IgD-negative memory B cell (primary cell): ENCODE measurements at places on chromosomes 11 and 22. TPM values are rescaled to one million over a fixed set of nuclear protein-coding genes. Genes with fewer than 3 reads are reported as not detected.

Gene TEX54
- polyA plus RNA-seq, result not detected

Gene PATE2
- polyA plus RNA-seq, result not detected

Gene DEUP1
- polyA plus RNA-seq, result not detected

Gene TRIM51
- polyA plus RNA-seq, result not detected

Gene CEP126
- 0.50 TPM for polyA plus RNA-seq

Gene SHISAL1
- not detected for polyA plus RNA-seq

Gene GLYAT
- polyA plus RNA-seq, result not detected

Gene MS4A3
- polyA plus RNA-seq, result not detected

Gene OR52H1
- not detected for polyA plus RNA-seq

Gene DDT
- polyA plus RNA-seq, result 158 TPM

Gene HTR3B
- not detected for polyA plus RNA-seq

Gene CFAP300
- not detected for polyA plus RNA-seq

Gene E2F8
- polyA plus RNA-seq, result not detected

Gene TSSK2
- polyA plus RNA-seq, result not detected

Gene SCN3B
- not detected for polyA plus RNA-seq

Gene SCO2
- 11.8 TPM for polyA plus RNA-seq

Gene WNT11
- not detected for polyA plus RNA-seq

Gene SCGB2A2
- not detected for polyA plus RNA-seq

Gene GDPD4
- not detected for polyA plus RNA-seq

Gene CBLIF
- polyA plus RNA-seq, result not detected

Gene PLAAT2
- 6.4 TPM for polyA plus RNA-seq

Gene PITPNM1
- polyA plus RNA-seq, result 40.6 TPM

Gene CTR9
- polyA plus RNA-seq, result 49.3 TPM

Gene PNPLA3
- not detected for polyA plus RNA-seq

Gene TRIM49
- polyA plus RNA-seq, result not detected

Gene XKR3
- polyA plus RNA-seq, result not detected

Gene IGHMBP2
- 11.3 TPM for polyA plus RNA-seq

Gene SCGB1D2
- polyA plus RNA-seq, result not detected

Gene GNB1L
- 15.3 TPM for polyA plus RNA-seq

Gene TUBA8
- 2.8 TPM for polyA plus RNA-seq

Gene EMID1
- not detected for polyA plus RNA-seq

Gene PPM1F
- polyA plus RNA-seq, result 9.6 TPM

Gene OR2AT4
- polyA plus RNA-seq, result not detected

Gene CARD16
- polyA plus RNA-seq, result 173 TPM

Gene MFNG
- 212 TPM for polyA plus RNA-seq

Gene OR5AN1
- not detected for polyA plus RNA-seq

Gene DEFB131B
- polyA plus RNA-seq, result not detected

Gene PIH1D2
- polyA plus RNA-seq, result not detected

Gene DNAJC24
- polyA plus RNA-seq, result 12.2 TPM

Gene CARD18
- not detected for polyA plus RNA-seq
